ENCODE measurements at places on chromosomes 13 and 19.
A peak's percentile ranks its signal among the peaks of the same experiment; 100 is the strongest.

DNA sequence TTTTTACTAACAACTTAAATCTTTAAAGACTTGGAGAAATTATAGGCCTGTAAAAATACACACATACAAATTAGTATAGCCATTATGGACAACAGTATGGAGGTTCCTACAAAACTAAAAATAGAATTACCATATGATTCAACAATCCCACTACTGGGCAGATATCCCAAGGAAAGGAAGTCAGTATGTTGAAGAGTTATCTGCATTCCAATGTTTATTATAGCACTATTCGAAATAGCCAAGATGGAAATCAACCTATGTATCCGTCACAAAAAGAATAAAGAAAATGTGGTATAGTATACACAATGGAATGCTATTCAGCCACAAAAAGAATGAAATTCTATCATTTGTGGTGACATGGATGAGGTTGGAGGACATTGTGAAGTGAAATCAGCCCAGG, 37.2 kb downstream of the SLITRK1 start:
- DNase-seq: no peak

DNA sequence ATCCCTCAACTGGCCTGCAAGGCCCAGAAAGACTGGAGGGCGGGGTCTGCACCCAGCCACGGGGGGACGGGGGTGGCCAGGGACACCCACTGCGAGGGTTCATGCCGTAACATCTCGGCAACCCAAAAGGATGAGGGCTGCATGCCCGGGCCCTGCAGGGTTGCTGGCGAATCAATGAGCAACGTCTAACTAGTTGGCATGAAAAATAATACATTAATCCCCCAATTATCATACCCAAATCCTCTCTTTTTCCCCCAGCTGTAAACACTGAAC, 232.2 kb downstream of the TUBA3C start:
- DNase-seq: no peak

- no peak for DNase-seq
Observed at GRCh38 chr13:79778741-79779460, 297.9 kb downstream of the NDFIP2 start.

DNA sequence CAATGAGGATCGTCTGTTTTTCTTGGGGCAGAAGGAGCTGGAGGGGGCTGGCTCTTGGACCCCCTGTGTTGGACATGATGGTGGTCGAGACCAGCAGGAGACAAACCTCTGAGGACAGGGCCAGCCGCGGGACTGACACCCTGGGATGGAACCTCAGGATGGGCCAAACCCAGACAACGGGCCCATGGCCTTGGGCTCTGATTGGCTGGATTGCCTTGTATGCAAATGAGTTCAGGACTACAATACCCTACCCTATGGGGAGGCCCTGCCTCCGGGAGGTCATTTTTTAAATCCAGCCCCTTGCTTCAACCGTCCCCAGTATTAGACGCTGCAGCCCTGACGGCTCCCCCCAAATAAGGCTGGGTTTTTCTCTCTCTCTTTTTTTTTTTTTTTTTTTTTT, 22.0 kb downstream of the SLC5A5 start:
- no peak for DNase-seq

GRCh38 chr13:71576571-71576970, 290.4 kb downstream of the DACH1 start:
- DNase-seq: no peak

DNA sequence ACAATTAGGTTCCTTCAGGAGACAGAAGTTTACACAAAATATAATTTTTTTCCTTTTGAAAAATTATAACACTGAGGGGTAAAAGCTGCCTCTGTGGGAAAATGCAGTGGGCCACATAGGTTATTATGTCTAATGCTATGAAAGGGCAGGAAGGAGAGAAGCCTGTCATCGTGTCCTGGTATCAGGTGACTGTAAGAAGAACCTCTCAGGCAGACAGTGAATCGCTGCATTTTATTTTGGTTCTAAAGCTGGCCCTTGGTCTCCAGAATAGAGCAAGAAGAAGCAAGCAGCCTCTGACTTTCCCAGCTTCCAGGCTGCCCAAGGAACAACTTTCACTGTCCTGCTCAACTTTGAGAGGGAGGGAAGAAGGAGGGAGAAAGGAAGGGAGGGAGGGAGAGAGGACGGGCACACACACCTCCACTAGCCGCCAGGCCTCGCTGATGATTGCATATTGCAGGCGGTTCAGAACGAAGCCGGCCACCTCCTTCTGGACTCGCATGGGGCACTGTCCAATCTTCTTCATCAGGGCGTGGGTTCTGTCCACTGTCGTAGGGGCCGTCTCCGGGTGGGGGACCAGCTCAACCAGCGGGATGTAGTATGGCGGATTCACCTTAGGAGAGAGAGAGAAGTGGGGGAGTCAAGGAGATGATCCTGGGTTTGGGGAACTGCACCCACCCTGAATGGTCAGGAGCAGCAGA, 93.8 kb downstream of the CRYL1 start:
- no peak for DNase-seq

DNA sequence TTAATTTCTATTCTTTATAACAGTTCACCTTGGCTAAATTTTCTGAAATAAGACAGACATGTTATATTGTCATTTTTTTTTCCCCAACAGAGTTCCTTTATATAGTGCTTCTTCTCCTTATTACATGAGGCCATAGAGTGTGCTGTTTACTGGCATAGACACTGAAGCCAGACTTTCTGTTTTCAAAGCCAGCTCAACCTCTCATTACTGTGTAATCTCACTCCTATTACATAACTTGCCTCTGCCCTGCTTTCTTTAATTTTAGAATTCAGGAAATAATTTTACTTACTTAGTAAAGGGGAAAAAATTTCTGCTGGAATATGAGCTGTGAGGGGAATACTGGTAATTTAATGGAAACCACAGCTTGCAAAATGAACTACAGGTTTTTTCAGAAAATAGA, 1380.4 kb downstream of the SLITRK1 start:
- DNase-seq: no peak

GRCh38 chr13:46402178-46402577, 15.1 kb upstream of the RUBCNL start:
- DNase-seq: no peak

- DNase-seq: no peak
Observed at GRCh38 chr13:113999618-113999910, 25.7 kb upstream of the C13orf46 start.

GRCh38 chr19:32104850-32105235, 240.6 kb upstream of the ZNF507 start:
- DNase-seq: no peak

DNA sequence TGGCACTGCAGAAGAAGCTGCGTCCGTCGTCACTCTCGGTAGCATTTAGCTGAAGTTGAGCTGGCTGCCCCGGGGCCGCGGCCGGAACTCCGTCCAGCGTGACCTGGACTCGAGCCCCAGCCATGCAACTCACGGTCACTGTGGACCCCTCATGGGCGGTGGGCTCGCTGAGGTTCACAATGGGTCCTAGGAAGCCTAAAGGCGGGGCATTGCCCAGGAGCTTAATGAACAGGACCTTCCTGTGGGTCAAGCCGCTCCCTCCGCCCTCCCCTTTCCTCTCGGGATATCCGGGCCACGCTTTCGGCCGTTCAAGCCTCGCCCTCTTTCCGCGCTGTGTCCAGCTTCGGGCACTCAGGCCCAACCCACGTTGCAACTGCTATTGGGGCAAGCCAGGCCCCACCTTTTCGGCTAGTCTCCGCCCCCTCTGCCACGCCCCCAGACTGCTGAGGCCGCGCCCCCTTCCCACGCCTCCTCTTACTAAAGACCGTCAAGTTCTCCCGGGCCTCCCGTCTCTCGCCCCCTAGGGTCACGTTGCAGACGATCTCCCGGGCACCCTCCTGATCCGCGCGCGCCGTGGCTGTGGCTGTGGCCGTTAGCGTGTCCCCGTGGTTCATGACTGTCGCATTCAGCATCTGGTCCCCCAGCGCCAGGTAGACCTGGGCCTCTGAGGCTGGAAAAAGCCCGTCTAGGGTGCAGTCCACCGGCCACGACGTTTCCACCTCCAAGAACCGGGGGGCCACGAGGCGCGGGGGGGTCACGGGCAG, 1.4 kb upstream of the RAVER1 start:
- peak; percentile 62 for DNase-seq

DNA sequence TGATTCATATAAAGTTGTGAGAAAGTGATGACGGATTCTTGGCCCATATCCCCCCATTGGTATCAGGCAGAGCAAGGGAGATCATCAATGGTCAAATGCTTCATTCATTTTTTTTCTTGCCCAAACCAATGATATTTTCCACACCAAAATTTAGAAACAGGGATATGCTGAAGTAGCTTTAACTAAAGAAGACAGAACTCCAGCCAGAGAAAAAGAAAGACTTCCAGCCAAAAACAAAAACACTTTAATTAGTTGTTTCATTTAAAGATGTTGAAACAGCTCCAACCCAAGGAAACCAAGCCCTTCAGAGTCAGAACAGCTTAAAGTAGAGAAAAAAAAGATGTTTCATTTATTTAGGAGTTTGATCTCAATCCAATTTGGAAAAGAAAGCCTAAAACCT, 358.9 kb upstream of the NBEA start:
- no peak for DNase-seq

DNA sequence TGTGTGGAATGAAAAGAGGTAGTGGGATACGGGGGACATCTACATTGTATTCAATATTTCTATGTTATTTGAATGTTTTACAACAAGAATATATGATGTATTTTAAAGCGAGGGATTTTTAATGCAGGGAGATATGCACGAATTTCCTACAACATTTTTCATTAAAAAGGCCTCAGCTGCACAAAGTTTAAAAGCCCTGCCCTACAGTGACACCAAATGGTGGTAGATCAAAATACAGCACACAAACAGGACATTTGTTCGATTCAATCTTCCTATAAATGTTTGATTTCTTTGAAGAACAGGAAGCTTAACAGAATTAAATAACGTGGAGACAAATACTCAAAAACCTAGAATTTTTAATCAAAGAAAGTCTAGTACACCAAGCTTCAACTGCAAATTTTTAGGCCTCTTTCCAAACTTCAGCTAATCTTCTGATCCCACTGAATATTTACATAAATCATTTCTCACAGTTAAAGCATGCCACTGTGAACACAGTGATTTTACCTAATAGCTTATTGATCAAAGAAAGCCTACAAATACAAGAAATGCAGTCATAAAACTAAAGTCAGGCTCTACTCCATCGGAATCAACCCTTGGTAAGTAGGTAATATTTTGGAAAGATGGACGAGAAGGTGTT, 257.2 kb downstream of the DIAPH3 start:
- DNase-seq: no peak

GRCh38 chr19:6501740-6502648, at the start of gene TUBB4A:
Gene TUBB4A (minus strand): TSS chr19:6502309. CDS start chr19:6502212, 97 bp downstream.
- DNase-seq: peak; percentile 56

GRCh38 chr13:112253631-112254030, 122.5 kb upstream of the SPACA7 start:
- no peak for DNase-seq

DNA sequence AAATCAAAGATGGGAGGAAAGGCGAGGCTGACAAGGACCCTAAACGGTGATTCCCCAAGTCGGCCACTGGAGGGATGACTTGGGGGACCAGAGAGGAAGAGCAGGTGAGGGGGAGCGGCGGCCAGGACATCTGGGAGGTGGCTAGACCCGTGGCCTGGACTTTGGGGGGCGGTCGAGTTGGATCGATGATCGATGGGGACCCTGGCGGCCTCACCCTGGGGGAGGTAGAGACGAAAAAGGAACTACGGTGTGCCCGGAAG, 7.7 kb upstream of the CIRBP start:
- no peak for DNase-seq

- no peak for DNase-seq
Observed at GRCh38 chr13:58480061-58480460, 848.5 kb downstream of the PCDH17 start.

DNA sequence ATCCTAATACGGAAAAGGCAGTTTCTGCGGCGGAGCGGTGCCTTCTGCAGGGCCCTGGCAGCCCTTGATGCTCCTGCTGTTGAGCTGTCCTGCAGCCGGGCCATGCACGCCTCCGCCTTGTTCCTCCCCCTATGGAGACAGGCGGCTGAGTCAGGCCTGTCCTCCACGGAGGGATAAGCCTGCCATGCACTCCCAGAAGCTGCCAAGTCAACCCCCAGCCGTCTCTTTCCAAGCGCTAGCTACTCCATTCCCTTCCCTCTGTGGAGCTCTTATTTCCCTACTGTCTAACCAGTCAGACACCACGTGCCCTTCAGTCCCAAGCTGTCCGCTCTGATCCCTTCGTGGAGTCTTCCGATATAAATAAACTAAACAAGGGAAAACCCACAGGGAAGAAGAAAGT, 197.0 kb downstream of the COL4A1 start:
- peak; percentile 79 for DNase-seq

DNA sequence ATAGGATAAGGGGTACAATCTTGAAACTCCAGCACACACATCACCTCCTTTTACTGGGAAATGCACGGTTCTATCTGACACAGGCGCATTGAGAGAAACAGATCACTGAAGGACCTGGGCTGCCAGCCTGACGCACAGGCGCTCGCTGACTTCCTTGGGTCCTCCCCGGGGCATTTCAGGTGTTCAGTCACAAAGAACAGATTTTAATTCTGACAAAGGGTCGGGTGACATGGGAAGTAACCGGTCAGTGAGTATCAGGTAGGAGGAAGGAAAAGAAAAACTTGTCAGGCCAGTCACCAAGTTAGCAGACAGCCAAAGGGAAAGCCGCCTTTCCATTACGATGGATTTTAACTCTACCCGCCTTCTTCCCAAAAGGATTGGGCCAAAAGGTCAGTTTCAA, 39.6 kb downstream of the INSR start:
- no peak for DNase-seq

GRCh38 chr19:39515551-39516191, 732 bp downstream of the SELENOV start:
- no peak for DNase-seq

DNA sequence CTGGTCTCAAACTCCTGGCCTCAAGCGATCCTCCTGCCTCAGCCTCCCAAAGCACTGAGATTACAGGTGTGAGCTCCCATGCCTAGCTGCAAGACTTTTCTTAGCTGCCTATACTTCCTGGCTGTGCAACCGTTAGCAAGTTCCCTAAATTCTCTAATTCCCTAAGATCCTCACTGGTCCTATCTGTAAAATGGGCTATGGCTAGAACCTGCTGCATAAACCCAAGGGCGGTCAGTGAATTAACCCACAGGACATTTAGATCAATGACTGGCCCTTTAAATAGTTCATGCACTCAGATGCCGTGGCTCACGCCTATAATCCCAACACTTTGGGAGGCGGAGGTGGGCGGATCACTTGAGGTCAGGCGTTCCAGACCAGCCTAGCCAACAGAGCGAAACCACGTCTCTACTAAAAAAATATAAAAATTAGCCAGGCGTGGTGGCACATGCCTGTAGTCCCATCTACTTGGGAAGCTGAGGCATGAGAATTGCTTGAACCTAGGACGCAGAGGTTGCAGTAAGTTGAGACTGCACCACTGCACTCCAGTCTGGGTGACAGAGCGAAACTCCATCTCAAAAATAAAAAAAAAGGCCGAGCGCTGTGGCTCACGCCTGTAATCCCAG, 4.1 kb upstream of the C19orf53 start:
- DNase-seq: no peak

DNA sequence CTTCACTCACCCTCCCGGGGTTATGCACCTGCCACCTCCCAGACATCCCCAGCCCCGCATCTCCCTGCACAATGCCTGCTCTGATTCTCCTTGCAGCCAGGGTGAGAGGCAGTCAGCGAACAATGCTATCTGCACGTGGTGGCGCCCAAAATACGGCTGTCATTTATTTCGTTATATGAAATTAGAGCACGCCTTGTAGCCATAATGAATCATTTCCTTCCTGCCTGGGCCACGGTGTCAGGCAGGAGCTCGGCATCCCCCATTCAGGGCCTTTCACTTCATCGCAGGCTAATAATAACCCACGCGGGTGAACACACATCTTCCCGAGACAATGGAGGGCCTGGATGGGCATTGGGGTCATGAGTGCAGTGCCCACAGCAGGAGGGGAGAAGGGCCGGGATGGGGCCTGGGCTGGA, 143.8 kb upstream of the ZNF507 start:
- DNase-seq: no peak

- no peak for DNase-seq
Observed at GRCh38 chr19:41421314-41421713, 5.9 kb downstream of the B3GNT8 start.

Measured in WERI-Rb-1 (cell line).